ENCODE measurements at places on chromosomes 12 and 14.

DNA sequence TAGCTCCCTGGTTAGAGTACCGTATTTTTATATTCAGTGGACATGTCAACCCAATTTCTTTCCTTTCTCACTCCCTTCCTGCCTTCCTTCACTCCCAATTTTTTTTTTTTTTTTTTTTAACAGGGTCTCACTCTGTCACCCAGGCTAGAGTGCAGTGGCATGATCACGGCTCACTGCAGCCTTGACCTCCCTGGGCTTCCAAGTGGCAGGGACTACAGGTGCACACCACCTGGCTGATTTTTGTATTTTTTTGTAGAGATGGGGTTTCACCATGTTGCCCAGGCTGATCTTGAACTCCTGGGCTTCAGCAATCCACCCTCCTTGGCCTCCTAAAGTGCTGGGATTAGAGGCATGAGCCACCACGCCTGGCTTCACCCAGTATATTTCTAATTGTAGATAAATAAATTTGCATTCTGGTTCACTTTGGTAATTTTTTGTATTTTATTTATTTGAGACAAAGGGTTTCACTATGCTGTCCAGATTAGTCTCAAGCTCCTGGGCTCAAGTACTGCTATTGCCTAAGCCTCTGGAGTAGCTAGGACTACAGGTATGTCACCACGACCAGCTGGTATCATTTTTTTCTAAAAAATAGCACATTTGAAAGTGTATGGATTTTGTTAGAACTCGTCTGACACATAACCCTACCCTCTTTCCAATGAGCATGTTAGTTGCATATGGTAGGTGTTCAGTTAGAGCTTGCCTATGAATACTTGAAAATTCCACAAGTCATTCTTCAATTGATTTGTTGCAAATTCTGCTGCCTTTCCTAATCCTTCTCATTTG is 15.7 kb downstream of the SLC38A2 start:
- DNase-seq: no peak

DNA sequence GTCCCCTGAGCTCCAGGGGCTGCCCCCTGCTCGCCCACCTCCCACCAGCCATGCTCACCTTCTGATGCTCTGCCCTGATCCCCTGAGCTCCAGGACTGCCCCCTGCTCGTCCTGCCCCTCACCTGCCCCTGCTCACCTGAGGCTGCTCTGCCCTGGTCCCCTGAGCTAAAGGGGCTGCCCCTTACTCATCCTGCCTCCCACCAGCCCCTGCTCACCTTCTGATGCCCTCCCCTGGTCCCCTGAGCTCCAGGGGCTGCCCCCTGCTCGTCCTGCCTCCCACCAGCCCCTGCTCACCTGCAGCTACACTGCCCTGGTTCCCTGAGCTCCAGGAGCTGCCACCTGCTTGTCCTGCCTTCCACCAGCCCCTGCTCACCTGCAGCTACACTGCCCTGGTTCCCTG is 247.2 kb downstream of the TMEM121 start:
- DNase-seq: no peak

- DNase-seq: no peak
Measured at GRCh38 chr12:130041983-130042812, 120.1 kb upstream of the FZD10 start.

GRCh38 chr12:90576707-90577106 is 378.3 kb downstream of the CCER1 start:
- no peak for DNase-seq

- DNase-seq: no peak
Measured at GRCh38 chr14:37088356-37089215, 83.8 kb downstream of the SLC25A21 start.

DNA sequence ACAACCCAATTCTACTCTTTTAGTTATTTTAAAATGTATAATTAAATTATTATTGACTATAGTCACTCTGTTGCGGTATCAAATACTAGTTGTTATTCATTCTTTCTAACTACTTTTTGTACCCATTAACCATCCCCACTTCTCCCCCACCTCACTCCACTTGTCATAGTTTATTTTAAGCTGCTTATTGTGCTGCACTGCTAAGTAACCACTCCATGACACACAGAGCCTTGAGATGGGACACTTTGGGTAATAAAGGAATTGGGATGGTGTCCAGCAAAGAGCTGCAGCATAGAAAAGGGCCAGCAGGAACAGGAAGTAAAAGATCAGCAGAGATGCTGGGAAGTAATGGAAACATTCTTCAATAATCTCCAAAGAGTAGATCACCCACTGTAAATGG is 123.0 kb downstream of the RPS29 start:
- DNase-seq: no peak

DNA sequence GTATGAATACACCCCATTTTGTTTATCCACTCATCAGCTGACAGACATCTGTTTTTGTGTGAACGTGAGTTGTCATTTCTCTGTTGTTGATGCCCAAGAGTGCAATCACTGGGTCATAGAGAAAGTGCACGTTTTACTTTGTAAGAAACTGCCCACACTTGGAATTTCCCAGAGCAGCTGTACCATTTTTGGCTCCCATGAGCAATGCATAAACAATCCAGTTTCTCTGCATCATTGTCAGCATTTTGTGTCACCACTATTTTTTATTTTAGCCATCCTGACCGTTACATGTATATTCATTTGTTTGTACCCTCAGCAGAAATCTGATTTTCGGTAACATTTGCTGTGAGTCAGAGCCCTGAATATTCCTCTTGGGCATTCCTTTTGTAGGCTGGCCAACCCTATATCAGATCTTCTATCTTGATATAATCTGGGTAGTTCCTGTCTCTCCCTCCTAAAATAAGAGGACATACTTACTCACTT is 62.7 kb downstream of the RBM19 start:
- no peak for DNase-seq

DNA sequence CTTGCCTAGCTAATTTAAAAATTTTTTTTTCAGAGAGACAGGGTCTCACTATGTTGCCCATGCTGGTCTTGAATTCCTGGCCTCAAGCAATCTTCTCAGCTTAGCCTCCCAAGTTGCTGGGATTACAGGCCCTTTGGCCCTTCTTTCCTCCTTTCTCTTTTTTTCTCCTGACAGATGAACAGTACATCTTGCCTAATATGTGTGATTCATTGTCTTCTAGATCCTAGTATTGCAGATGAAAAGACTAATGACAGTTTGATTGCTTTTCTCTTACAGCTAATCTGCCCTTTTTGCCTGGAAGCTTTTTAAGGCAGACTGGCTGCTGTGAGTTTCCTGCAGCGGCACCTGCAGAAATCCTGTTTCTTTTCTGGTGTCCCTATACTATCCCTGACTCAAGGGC is 12.0 kb downstream of the DEPDC4 start:
- no peak for DNase-seq
